ENCODE measurements at places on chromosomes 5 and 9.

- DNase-seq: no peak
Measured at GRCh38 chr5:159891371-159891770, 24.9 kb upstream of the ADRA1B start.

DNA sequence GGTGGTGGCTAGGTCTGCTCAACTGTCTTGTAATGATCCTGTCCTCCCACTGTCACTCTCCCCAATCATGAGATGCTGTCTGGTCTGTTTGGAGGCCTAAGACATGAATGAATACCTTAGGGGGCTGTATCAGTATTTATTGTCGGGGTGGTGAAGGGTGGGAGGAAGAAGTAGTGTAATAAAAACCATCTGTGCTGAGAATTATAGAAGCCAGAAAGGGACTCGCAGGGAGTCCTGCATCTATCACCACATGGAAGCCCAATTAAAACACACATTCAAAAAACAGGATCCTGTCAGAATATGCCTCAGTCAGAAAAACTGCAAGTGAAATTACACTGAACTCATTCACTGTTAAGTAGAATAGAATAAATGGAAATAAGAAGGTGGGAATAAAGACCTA lies 1134.3 kb upstream of the C9orf72 start:
- no peak for DNase-seq

- no peak for DNase-seq
Measured at GRCh38 chr9:134297083-134297410, 29.2 kb upstream of the RXRA start.

DNA sequence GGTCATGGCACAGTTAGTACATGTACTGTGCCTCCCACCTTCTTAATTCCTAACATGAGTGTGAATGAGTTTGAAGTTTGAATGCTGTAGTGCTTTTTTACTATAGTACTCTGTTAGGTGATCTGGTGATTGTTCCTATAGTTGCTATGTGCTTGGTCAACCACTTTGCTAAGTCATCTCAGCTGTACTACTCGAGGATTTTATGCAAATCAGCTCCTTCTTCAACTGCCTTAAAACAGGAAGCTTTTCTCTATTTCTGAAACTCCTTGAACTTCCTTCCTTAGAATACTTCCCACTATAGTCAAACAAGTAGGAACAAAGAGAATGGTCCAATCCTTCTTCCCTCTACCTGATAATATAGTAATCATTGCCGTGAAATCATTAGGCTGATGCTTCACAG lies 219.6 kb downstream of the CTNND2 start:
- no peak for DNase-seq

GRCh38 chr5:101102506-101102905 lies 199.4 kb upstream of the ST8SIA4 start:
- DNase-seq: no peak

- no peak for DNase-seq
Measured at GRCh38 chr9:84941792-84942191, 272.3 kb downstream of the NTRK2 start.

- no peak for DNase-seq
Measured at GRCh38 chr9:134229466-134230091, 65.2 kb upstream of the RNU6ATAC start.
